ENCODE measurements at places on chromosomes 3 and 15.

GRCh38 chr15:25683911-25684310 is 179.2 kb downstream of the ATP10A start:
- DNase-seq, result no peak

DNA sequence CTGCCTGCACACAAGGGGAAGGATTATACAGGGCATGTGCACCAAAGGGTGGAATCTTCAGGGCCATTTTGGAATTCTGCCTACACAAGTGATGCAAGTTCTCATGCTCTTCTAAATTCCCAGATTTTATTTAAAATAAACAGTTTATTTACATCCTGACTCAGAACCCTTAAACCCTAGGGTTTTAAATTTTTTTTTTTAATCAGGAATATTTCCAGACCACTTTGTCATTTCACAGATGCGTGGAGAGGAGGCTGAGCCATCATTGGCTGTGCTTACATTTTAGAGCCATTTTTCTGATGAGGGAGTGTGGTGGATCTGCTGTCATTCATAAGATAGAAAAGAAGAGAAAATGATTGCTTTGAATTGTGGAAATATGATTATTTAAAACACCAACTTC is 65.2 kb upstream of the MNS1 start:
- DNase-seq, result no peak

- DNase-seq, result no peak
Measured at GRCh38 chr3:6468589-6468988, 392.3 kb upstream of the GRM7 start.

- DNase-seq, result no peak
Measured at GRCh38 chr15:28888302-28888894, 2.6 kb downstream of the APBA2 start.

GRCh38 chr3:134640872-134641470 is 9.9 kb downstream of the KY start:
- peak; percentile 26 for DNase-seq

DNA sequence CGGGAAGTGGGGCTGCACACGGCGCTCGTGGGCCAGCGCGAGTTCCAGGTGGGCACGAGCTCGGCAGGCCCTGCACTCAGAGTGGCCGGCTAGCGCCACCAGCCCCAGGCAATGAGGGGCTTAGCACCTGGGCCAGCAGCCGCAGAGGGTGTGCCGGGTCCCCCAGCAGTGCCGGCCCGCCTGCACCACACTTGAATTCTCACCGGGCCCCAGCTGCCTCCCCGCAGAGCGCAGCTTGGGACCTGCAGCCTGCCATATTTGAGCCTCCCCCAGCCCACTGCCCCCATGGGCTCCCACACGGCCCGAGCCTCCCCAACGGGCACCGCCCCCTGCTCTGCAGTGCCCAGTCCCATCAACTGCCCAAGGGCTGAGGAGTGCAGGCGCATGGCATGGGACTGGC is 87.5 kb downstream of the CHCHD4 start:
- no peak for DNase-seq

DNA sequence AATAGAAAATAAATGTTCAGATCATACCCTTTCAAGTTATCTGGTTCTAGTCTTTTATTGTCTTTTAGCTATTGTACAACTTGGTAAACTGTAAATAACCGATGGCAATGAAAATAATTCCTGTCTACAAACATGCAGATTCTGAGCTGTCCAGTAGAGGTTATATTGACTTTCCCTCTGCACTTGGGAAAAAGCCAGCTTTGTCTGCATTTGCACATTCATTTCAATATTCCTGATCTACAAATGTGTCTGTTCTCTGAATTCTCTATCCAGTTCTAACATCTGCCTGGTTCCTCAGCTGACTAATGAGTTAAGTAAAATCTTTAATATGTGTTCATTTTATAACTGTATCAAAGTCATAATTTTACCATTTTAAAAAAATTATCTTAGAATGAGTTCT is 408.5 kb downstream of the ERC2 start:
- no peak for DNase-seq

DNA sequence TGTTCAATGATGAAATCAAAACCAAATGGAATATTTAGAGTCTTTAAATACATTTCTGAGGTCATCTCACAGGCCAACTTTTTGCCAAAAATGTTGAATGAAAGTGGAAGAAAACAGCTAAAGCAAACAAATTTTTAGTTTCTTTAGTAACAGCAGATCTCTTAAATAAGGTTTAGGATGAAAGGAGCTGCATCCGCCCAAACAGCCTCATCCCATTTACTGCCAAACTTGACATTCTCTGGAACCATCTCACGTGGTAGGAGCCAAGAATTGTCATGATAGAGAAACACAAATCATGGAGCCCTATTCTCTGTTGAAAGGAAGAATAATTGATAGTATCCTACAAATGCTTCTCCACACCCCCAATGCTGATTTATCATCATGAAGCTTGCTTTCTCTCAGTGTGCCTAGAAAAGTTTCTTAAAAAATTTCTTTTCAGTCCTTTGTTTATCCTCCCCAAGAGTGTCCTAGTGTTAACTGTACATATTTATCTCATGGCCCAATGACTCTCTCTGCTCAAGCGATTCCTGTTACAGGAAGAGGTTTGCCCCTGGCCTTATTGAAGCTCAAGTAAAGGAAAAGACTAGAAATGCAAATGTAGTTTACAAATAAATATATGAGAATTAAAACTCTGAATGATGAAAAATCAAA is 23.4 kb downstream of the SLC9A9 start:
- no peak for DNase-seq

GRCh38 chr15:67253549-67254237 is 768 bp downstream of the AAGAB start:
- no peak for DNase-seq

- no peak for DNase-seq
Measured at GRCh38 chr15:86610038-86610437, 530.4 kb downstream of the AGBL1 start.

DNA sequence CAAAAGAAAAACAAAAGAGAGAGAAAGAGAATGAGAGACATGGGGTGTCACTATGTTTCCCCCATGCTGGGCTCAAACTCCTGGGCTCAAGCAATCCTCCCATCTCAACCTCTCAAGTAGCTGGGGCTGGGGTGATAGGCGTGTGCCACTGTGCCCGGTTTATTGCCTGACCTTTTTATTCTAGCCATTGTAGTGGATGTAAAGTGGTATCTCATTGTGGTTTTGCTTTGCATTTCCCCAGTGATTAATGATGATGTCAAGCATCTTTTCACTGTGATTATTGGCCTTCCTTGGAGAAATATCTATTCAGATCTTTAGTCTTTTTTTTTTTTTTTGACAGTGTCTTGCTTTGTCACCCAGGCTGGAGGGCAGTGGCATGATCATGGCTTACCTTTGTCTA is 37.7 kb upstream of the GK5 start:
- no peak for DNase-seq

GRCh38 chr3:21826416-21826815 is 75.4 kb upstream of the ZNF385D start:
- no peak for DNase-seq

- no peak for DNase-seq
Measured at GRCh38 chr3:126646674-126647073, 8.2 kb downstream of the TXNRD3 start.

DNA sequence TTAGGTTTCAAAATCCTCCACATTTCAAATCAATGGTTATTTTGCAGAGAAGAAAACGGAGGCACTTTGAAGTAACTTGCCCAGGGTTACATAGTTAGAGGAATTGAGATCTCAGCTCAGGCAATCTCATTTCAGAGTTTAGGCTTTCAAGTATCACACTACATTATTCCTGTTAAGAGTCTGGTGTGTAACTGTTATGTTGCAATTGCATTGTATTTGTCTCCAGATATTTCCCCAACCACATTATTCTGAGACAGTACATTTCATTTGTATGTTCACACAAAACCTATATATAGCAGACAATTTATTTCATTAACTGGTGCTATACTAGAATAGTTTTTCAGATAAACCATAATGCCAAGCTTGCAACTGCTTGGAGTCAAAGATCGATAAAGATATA is 154.2 kb upstream of the TSPAN3 start:
- no peak for DNase-seq

- DNase-seq, result no peak
Measured at GRCh38 chr15:85289677-85290365, 90.6 kb upstream of the AKAP13 start.
